ENCODE measurements at places on chromosomes 3 and 15. TPM values are rescaled to one million over a fixed set of nuclear protein-coding genes. Genes with fewer than 3 reads are reported as not detected.

PPIB gene
- polyA plus RNA-seq = 512 TPM

RAB5A gene
- 71.8 TPM for polyA plus RNA-seq

DENND6A gene
- polyA plus RNA-seq = 38.7 TPM

OSTN gene
- polyA plus RNA-seq = not detected

HEXA gene
- polyA plus RNA-seq = 83.2 TPM

ROPN1 gene
- polyA plus RNA-seq = 0.30 TPM

HCLS1 gene
- polyA plus RNA-seq = 7.9 TPM

NR2E3 gene
- 0.64 TPM for polyA plus RNA-seq

SMAD6 gene
- polyA plus RNA-seq = 36.3 TPM

STRC gene
- 1.2 TPM for polyA plus RNA-seq

- H3K27me3 ChIP-seq = peaks cover 30% of the 10 kb centered on the region
- no peak for DNase-seq
- no peaks in the 10 kb centered on the region for H3K4me1 ChIP-seq
- no peak overlapping the region for H3K4me3 ChIP-seq
- H3K36me3 ChIP-seq = no peaks in the 10 kb centered on the region
Observed at GRCh38 chr15:98387866-98388265, 260.5 kb upstream of the IGF1R start.

DNA sequence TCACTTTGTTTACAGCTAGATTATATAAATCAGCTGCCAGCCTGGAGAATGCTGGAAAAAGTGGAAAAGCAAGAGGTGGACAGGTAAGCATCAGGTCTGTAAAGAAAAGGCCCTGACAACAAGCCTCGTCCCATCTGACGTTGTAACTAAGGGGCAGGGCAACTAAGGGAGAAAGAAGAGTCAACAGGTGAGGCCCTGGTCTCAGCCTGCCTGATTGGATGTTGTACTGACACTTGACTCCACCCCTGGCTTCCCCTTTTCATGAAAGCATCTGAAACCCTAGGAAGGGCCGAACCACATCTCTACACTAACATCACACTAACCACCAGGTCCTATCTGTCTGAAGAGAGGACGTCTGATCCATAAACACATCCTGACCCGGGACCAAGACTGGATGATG is 357.6 kb upstream of the CFAP20DC start:
- H3K27ac ChIP-seq = no peak overlapping the region
- no peaks in the 10 kb centered on the region for H3K4me1 ChIP-seq
- H3K4me3 ChIP-seq = no peak overlapping the region

- H3K36me3 ChIP-seq = no peaks in the 10 kb centered on the region
- DNase-seq = no peak
- no peaks in the 10 kb centered on the region for H3K4me1 ChIP-seq
- no peak overlapping the region for H3K4me3 ChIP-seq
Observed at GRCh38 chr3:115165701-115166100, 18.6 kb upstream of the ZBTB20 start.

GRCh38 chr15:91393186-91393585 is 293.1 kb downstream of the SV2B start:
- no peaks in the 10 kb centered on the region for H3K27me3 ChIP-seq
- H3K36me3 ChIP-seq = no peaks in the 10 kb centered on the region
- no peaks in the 10 kb centered on the region for H3K4me1 ChIP-seq
- no peak for DNase-seq
- H3K27ac ChIP-seq = no peak overlapping the region

- peaks cover 65% of the 10 kb centered on the region for H3K4me1 ChIP-seq
- no peaks in the 10 kb centered on the region for H3K36me3 ChIP-seq
- DNase-seq = peak; percentile 90
- no peak overlapping the region for H3K4me3 ChIP-seq
- H3K27me3 ChIP-seq = no peaks in the 10 kb centered on the region
Observed at GRCh38 chr15:90869601-90870353, 1.4 kb downstream of the FURIN start.

DNA sequence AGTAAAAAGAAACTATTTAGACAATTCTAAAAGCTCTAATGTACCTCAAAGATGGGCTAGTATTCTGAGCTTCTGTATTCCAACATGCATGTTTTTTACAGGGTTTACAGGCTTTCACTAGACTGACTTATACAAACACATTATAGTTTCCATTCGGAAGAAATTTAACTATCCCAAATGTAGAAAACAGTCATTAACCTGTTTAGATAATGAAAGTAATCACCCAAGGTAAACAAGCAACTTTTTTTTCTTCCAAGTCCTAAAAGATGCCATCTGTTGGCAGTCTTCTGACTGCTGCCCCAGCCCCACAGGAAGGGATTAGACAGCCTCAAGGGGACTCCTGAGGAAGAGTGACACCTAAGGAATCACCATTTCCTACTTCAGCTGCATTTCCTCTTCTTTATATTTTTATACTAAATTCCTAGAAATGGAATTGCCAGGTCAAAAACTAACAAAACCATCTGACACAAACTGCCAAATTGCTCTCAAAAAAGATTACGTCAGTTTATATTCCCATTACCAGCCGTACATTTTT is 25.5 kb downstream of the SIN3A start:
- no peak overlapping the region for H3K4me3 ChIP-seq
- H3K4me1 ChIP-seq = no peaks in the 10 kb centered on the region
- DNase-seq = no peak
- no peaks in the 10 kb centered on the region for H3K36me3 ChIP-seq
- H3K27me3 ChIP-seq = no peaks in the 10 kb centered on the region

GRCh38 chr3:141853081-141853601 is 23.3 kb upstream of the ATP1B3 start:
- peak overlapping the region; percentile 61 for H3K27ac ChIP-seq
- no peaks in the 10 kb centered on the region for H3K27me3 ChIP-seq
- no peak for DNase-seq
- H3K36me3 ChIP-seq = no peaks in the 10 kb centered on the region
- no peak overlapping the region for H3K4me3 ChIP-seq

- H3K4me1 ChIP-seq = no peaks in the 10 kb centered on the region
- H3K27ac ChIP-seq = no peak overlapping the region
- H3K36me3 ChIP-seq = no peaks in the 10 kb centered on the region
- DNase-seq = no peak
Observed at GRCh38 chr15:62672268-62672667, 370.3 kb upstream of the TPM1 start.

- no peaks in the 10 kb centered on the region for H3K36me3 ChIP-seq
- H3K4me1 ChIP-seq = peaks cover 10% of the 10 kb centered on the region
- peak overlapping the region; percentile 75 for H3K27ac ChIP-seq
- no peak for DNase-seq
- H3K4me3 ChIP-seq = no peak overlapping the region
Observed at GRCh38 chr15:90362936-90363212, 10.8 kb downstream of the ZNF774 start.

- H3K4me3 ChIP-seq = no peak overlapping the region
- no peaks in the 10 kb centered on the region for H3K36me3 ChIP-seq
- no peak for DNase-seq
Observed at GRCh38 chr3:196995646-196996355, 27.2 kb upstream of the PIGZ start.

DNA sequence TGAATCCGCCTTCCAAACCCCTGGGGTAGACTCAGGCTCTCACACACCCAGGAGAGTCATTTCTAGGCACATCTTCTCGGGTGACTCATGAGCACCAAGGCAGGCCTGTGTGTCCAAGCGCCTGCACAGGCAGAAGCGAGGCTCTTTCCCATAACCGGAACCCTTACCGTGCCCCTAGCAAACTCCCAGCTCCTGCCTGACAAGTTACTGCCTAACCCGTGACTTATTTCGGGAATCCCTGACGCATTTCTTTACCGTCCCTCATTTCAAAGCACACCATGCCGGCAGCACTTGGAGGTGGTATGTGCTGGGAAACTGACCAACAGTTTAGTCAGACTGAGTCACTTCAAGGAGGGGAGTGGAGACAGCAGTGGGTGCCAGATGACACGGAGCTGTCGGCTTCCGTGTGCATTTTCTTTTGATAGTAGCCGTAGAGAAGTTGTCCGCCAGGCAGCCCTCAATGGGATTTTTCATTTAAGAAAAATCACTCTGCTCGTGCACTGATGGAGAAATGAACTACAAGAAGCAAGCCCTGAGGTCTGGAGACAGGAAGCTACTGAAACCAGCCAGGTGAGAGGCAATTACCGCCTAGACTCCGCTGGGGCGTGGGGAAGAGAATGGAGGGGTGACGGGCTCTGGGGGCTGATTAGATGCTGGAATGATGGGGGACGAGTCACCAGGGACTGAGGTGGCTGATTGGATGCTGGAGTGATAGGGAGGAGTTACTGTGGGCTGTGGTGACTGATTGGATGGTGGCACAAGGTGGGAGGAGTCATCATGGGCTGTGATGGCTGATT is 17.3 kb upstream of the HRH1 start:
- no peak overlapping the region for H3K4me3 ChIP-seq
- H3K36me3 ChIP-seq = no peaks in the 10 kb centered on the region
- H3K4me1 ChIP-seq = peaks cover 6% of the 10 kb centered on the region
- H3K27me3 ChIP-seq = no peaks in the 10 kb centered on the region

DNA sequence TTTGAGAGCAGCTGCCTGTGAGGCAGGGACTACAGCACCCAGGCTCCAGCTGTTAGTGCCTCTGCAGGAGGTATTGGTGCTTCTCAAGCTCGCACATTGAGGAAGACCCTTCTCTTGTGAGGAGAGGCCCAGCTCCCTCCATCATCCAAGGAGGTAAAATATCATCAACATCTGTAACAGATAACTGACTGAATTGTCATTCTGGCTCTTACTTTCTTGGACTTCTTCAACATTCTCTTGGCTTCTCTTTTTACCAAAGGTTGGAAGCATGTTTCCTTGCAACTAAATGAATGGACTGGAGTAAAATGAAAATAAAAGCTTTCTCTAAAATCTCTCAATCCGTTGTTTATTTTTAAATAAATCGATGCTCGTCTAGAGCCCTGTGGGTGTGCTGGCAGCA is 53.1 kb upstream of the PXYLP1 start:
- DNase-seq = no peak
- H3K27ac ChIP-seq = no peak overlapping the region
- no peaks in the 10 kb centered on the region for H3K27me3 ChIP-seq
- no peak overlapping the region for H3K4me3 ChIP-seq
- no peaks in the 10 kb centered on the region for H3K36me3 ChIP-seq

GRCh38 chr15:70783041-70783440 is 19.7 kb upstream of the UACA start:
- peaks cover 3% of the 10 kb centered on the region for H3K27me3 ChIP-seq
- H3K4me1 ChIP-seq = no peaks in the 10 kb centered on the region
- no peak overlapping the region for H3K4me3 ChIP-seq
- no peaks in the 10 kb centered on the region for H3K36me3 ChIP-seq
- H3K27ac ChIP-seq = no peak overlapping the region

GRCh38 chr3:151443583-151443982 is 17.3 kb downstream of the IGSF10 start:
- H3K4me1 ChIP-seq = no peaks in the 10 kb centered on the region
- DNase-seq = peak; percentile 21
- H3K27me3 ChIP-seq = no peaks in the 10 kb centered on the region
- no peak overlapping the region for H3K4me3 ChIP-seq

DNA sequence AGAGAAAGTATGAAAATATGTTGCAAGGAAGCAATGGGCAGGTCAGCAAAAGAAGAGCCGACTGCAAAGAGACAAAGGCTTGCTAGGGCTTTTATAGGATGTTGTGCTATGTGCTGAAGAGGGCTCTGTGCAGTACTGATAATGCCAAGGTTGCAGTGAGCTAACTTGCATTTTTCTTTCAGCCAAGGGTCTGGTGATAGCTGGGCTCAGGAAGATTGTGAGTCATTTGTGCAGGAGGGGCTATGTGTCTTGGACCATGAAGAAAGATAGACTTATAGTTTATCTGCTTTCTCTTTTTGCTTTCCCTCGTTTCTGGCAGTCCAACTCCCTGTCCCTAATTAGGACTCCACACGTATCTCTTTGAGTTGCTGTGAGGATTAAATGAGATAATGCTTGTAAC is 64.5 kb upstream of the LRIG1 start:
- no peaks in the 10 kb centered on the region for H3K27me3 ChIP-seq
- no peaks in the 10 kb centered on the region for H3K4me1 ChIP-seq
- H3K36me3 ChIP-seq = no peaks in the 10 kb centered on the region
- no peak for DNase-seq

- H3K27ac ChIP-seq = no peak overlapping the region
- DNase-seq = no peak
- no peak overlapping the region for H3K4me3 ChIP-seq
- H3K27me3 ChIP-seq = no peaks in the 10 kb centered on the region
- H3K36me3 ChIP-seq = no peaks in the 10 kb centered on the region
- peaks cover 3% of the 10 kb centered on the region for H3K4me1 ChIP-seq
Observed at GRCh38 chr3:98584547-98584946, 8.9 kb downstream of the CPOX start.

DNA sequence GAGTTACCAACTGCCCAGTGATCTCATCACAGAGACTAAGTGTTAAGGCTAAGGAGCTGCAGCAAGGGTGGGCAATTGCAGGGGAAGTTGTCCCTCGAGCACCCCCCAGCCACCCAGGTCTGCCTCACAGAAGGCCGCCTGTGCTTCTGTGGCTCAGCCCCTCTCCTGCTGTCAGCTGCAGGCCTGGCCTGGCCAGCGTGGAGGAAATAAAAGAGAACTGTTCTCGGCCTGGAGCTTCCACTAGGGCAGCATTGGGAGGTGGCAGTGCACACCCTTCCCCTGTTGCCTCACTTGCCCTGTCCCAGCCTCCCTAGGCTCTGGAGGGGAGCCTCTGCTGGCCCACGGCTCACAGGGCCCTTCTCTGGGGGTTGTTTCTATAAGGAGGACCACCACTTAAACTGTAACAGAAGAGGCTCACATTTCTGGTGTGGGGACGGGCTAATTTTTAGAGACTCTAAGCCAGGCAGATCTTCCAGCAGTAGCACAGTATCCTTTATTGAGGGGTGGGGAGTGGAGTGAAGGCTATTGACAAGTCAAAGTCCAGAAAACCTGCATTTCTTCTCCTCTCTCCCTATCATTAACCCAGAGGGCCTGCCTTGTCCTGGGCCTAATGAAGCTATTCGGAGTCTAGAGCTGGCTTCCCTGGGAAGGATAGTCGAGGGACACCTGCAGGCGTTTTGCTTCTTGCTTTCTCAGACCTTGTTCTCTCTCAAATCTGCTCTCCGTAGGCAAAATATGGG is 75.6 kb upstream of the ADPGK start:
- no peak overlapping the region for H3K4me3 ChIP-seq
- H3K4me1 ChIP-seq = no peaks in the 10 kb centered on the region
- no peaks in the 10 kb centered on the region for H3K27me3 ChIP-seq
- H3K36me3 ChIP-seq = no peaks in the 10 kb centered on the region
- no peak overlapping the region for H3K27ac ChIP-seq
- DNase-seq = no peak

DNA sequence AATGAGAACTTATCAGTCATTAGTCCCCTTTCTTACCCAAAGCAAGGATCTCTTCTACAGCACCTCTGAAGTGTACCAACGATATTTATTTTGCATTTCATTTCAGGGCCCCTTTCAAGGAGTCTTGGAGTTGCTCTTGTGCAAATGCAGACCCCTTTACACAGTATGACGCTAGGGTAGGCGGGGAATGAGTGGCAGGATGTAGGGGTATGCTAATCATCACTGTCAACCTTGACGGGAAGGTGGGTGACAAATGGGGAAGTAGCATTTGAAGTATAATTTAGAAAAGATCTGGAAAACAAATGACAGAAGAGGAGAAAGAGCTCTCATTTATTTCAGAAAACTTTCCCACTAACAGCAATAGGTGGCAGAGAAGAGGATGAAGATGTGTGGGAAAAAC is 94.4 kb downstream of the LRRN1 start:
- no peaks in the 10 kb centered on the region for H3K36me3 ChIP-seq
- no peak overlapping the region for H3K4me3 ChIP-seq
- H3K27me3 ChIP-seq = no peaks in the 10 kb centered on the region
- no peaks in the 10 kb centered on the region for H3K4me1 ChIP-seq
- no peak overlapping the region for H3K27ac ChIP-seq

- no peak for DNase-seq
- H3K4me3 ChIP-seq = no peak overlapping the region
- H3K4me1 ChIP-seq = no peaks in the 10 kb centered on the region
- no peaks in the 10 kb centered on the region for H3K27me3 ChIP-seq
- no peak overlapping the region for H3K27ac ChIP-seq
Observed at GRCh38 chr3:23797491-23797890, 8.3 kb upstream of the UBE2E1 start.
